Mesendoderm (in vitro differentiated cells): ENCODE measurements at places on chromosomes 6 and 20.

- no peak for DNase-seq
Measured at GRCh38 chr6:110552901-110553641, 76.7 kb upstream of the SLC22A16 start.

- no peak for DNase-seq
Measured at GRCh38 chr6:70668499-70668812, 773 bp downstream of the SMAP1 start.

GRCh38 chr20:21322083-21322710 lies 19.1 kb downstream of the XRN2 start:
- DNase-seq, result no peak

DNA sequence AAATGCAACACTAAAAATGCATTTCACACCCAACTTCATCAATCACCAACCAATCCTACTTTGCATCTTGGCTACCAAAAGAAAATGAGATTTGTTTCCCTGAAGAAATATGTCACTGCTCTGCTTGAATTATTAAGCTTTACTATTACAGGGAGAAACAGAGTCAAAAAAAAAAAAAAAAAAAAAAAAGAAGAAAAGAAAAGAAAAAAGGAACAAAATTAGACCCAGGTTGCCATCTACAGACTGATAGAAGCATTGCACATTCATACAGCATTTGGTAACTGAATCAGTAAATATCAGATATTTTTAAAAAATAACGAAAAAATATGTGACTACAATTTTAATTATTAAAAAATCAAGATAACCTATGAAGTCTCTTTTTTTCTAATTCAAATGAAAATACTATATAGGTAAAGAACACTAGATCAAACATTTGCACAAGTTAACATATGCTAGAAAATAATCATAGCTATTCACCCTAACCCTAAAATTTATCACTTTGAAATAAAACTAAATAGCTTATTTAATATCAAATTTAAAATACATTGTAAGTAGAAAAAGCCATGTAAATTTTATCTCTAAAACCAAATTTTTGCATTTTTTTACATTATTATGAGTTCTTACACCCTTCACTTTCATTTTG lies 83.3 kb downstream of the DCDC2 start:
- peak; percentile 13 for DNase-seq

- DNase-seq, result no peak
Measured at GRCh38 chr6:11493974-11494373, 43.6 kb upstream of the TMEM170B start.

DNA sequence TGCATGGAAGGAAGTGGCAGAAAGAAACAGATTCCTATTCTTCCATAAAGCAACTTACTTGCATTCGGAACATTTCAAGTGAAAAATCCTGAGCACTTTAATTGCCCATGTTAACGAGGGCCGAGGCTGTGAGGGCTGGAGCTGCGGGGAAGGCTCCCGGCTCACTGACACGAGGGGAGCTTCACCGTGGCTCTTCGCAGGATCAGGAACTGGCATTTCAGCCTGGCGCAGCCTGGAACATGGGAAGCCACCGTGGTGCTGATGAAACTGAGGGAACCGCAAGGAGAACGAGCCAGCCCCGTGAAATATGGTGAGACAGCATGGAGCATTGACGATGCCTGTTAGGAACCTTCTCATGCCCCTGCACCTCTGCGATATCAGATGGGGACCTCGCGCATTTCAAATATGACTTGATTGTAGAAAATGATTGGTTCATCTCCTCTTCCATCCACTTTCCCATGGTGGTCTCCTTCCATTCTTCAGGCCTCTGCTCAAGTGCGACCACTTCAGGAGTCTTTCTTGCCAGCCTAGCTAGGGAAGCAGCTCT lies 236.9 kb downstream of the TBXT start:
- DNase-seq, result no peak

DNA sequence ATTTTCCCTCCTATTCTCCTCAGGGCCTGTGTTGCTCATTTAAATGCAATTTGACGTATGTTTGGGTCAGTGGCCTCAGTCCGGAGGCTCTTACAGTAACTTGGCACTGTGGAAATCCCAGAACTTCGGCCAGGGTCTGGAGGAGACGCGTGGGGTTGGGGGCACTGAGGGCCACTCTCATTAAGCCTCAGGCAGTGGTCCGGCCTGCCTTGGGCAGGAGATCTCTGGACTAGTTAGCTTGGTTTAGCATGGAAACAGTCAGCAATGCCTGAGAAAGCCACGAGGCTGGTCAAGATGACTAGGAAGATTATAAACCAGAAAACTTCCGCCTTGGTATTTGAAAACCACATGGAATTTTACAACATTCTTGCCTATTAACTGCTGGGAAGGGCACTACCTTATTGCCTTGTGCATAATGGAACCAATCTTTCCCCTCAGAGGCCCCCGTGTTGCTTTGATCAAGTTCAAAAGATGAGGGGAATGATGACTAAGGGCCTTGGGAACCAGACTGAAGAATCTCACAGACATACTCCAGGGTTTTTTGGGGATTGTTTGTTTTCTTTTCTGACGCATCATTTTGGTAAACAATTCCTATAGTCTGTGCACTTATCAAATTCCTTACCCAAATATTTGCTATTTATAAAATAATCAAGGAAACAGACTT lies 206.0 kb upstream of the PREP start:
- DNase-seq, result peak; percentile 67

DNA sequence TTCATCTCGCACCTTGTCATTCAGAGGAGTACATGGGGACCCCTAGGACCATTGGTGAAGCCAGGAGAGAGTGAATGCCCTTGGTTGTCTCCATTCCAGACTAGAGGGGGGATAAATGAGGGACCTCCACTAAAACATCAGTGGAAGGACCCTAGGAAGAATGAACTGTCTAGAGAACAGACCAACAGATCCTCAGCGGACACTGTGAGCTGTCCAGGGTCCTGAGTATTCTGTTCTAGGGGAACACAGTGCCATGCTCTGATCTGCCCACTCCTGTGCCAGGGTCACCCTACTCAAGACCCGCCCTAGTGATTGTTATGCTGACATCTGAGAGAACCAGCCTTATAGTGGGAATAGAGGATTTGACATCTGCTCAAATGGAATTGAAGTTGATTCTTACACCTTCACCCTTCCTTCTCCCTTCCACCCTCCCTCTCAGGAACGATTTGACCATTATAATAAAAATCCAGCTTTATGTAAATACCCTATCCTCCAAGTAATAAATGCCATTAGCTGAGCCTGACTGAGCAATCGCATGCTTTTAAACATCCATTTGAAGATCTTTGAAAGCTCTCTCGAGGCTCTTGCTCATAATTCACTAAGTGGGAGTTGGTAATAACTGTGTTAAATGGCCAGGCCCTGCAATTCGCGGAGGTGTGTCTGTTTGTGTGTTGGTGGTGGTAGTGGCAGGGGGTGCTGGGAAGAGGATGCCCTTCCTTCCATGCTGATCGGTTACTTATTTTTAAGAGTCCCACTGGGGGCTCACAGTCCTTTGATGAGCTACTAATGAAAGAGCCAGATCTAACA lies 43.6 kb upstream of the SLC32A1 start:
- DNase-seq, result peak; percentile 69

DNA sequence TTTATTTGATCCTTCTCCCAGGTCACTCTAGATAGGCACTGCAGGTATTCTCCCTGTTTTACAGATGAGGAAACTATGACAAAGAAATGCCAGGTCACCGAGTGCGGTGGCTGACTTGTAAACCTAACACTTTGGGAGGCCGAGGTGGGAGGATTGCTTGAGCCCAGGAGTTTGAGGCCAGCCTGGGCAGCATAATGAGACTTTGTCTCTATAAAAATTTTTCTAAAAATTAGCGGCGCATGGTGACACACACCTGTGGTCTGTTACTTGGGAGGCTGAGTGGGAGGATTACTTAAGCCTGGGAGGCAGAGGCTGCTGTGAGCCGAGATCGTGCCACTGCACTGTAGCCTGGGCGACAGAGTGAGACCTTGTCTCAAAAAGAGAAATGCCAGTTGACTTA lies 5.1 kb downstream of the RALGAPB start:
- DNase-seq, result no peak

- no peak for DNase-seq
Measured at GRCh38 chr6:8065519-8065911, 1.3 kb upstream of the BLOC1S5 start.

DNA sequence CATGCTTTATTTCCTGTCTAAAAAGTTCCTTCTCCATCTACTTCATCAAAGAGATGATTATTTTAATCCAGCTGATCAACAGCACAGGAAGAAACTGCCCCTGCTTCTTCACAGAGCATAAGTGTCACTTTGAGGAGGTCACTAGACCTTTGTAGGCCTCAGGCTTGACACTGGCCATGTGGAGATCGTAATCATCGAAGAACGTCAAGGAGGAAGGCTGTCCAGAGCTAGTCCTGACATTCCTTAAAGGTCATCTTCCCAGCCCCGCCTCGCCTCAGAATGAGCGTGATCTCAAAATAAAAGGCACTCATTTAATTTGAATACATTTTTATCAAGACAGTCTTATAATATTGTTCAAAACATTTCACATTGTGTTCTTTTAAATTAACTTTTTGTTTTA lies 445.7 kb upstream of the CDH4 start:
- no peak for DNase-seq

DNA sequence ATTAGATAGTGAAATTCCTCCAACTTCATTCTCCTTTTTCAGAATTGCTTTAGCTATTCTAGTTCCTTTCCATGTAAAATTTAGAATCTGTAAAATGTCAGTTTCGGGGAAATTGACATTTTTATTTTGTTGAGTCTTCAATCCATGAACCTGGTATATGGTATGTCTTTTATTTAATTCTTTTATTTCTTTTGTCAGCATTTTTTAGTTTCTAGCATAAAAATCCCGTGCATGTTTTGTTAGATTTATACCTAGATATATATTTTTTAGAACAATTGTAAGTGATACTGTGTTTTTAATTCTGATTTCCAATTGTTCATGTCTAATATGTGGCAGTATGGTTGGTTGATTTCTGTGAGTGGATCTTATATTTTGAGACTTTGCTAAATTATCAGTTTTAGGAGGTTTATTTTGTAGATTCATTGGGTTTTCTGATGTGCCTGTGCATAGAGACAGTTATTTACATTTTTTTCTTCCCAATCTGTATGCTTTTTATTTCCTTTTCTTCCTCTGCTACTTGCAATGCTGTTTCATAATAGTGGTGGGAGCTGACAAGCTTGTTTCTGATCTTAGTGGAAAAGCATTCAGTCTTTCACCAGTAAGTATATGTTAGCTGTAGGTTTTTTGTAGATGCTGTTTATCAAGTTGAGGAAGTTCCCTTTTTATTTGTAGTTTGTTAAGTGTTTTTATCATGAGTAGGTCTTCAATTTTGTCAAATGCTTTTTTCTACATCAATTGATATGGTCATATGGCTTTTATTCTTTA lies 13.7 kb downstream of the TAB2 start:
- DNase-seq, result no peak

GRCh38 chr6:18425218-18425617 lies 38.1 kb downstream of the RNF144B start:
- peak; percentile 23 for DNase-seq

GRCh38 chr6:24891004-24891403 lies 44.8 kb downstream of the RIPOR2 start:
- no peak for DNase-seq

DNA sequence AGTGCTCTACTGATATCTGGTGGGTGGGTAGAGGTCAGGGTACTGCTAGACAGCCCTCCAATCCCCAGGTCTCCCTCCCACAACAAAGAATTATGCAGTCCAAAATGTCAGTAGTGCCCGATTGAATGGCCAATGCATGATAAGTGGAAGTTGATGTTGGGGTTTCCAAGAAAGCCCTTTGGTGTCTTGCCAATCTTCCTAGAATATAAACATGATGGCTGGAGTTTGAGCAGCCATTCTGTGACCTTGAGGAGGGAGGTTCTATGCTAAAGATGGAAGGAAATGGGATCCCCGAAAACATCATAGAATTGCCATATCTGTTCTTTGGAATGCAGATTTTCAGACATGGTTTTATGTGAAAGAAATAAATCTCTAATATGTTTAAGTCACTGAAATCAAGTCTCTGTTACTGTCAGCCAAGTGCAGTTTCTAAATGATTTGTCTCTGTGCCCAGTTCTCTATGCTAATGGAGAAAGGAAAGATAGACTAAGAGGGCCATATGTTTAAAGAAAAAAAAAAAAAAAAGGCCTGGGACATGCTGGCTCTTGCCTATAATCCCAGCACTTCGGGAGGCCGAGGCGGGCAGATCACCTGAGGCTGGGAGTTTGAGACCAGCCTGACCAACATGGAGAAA lies 32.8 kb upstream of the PTPN1 start:
- peak; percentile 32 for DNase-seq

- peak; percentile 52 for DNase-seq
Measured at GRCh38 chr6:53410508-53411258, 61.9 kb upstream of the ELOVL5 start.

DNA sequence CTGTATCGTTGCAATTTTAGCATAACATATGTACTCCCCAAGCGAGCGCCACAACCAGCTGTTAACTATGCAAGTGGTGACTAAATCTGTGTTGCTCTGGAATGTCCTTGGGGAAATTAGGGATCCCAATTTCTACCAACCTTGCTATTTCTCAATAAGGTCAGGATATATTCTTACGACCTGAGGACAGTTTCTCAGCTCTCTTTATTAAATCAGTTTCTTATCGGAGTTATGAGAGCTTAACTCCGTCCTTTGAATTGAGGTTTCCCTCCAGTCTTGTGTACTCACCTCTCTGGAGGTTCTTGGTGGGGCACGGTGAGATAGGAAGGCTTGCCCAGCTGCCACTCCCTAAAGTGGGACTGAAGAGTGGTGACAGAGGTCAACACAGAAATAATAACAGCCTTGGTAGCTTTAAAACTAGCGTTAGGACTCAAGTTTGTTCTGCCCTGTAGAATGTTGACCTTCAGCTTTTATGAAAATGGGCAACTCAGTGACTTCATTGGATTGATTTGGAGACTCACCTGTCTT lies 694 bp downstream of the MRPS18B start:
- DNase-seq, result no peak

DNA sequence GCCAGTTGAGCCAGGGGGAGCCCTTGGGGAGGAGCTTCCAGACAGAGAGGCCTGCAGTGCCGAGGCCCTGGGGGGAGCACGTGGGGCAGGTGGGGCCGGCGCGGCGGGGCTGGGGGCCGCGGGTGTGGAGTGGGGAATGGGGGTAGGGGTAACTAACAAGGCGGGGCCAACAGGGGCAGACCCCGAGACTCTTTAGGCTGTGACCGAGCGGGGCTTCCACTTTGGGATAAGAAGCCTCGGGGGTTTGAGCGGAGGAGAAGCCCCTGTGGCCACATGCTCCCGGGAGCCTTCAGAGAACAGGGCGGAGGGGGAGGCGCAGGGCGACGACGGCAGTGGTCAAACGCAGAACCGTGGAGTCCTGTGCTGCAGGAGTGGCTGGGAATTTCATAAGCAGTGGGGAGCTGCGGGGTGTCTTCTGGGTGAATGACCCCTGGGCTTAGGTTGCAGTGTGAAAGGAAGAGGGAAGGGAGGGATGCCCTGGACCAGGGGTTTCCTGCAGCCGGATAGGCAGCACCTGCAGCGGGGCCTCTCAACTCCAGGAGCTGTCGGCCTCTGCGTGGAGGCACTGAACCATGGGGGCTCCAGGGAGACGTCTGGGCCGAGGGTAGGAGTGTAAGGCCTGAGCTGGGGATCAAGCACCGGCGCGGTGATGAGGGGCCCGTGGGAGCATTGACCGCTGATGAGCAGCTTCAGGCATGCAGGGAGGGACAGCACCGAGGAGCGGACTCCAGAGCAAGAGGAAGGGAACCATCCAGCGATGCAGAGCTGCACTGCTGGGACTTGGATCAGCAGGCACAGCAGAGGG lies 121.0 kb downstream of the SYNDIG1 start:
- DNase-seq, result no peak

- DNase-seq, result no peak
Measured at GRCh38 chr6:50842861-50843384, 24.3 kb downstream of the TFAP2B start.
